ENCODE measurements at places on chromosomes 16 and 17. TPM values are rescaled to one million over a fixed set of nuclear protein-coding genes. Genes with fewer than 3 reads are reported as not detected.

DNA sequence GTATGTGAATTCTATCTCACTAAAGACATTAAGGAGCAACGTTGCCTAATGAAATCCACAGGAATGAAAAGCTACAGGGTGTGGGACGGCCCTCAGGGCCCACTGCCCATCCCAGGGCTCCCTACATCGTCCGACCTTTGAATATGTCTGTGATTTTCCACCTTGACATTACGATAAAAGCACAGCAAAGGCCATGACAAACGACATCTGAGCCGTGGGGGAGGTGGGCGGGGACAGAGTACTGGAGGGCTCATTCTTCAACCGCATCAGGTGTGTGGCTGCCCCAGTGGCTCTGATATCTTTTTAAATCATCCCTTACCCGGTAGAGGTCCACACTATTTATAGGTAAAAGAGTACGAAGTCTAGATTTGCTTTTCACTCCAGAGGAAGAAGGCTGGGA lies 35.1 kb downstream of the LMF1 start:
- H3K4me3 ChIP-seq, result peak overlapping the region; percentile 25
- DNase-seq, result no peak
- H3K36me3 ChIP-seq, result peaks cover 2% of the 10 kb centered on the region
- H3K27me3 ChIP-seq, result no peaks in the 10 kb centered on the region

DNA sequence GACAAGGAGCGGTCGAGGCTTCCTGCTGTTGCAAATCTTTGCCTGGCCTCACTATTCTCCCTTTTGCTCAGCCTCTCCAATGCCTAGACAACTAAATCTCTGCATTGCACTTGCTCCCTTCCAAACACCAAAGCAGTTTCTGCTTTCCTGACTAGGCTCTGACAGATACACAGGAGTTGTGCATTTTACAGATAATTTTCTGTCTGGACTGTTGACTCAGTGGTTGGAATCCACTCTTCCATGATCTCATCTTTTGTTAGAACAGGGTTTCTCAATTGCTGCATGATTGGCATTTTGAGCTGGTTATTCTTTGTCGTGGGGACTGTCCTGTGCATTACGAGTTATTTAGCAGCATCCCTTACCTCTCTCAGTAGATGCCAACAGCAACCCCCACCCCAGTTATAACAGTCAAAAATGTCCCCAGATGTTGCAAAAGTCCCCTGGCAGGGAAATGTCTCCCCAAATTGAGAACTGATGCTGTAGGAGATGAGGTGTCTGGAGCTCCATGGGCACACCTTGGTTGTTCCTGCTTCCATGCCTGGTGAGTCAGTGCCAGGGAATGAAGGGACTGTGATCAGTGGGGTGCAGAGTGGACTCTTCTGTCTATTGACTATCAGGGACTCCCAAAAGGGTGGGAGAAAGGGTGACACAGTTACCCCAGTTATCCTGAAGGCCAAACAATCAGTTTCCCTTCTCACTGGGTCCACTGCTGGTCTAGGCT lies 557.4 kb upstream of the PSMD7 start:
- no peak for DNase-seq
- no peak overlapping the region for H3K27ac ChIP-seq
- H3K36me3 ChIP-seq, result no peaks in the 10 kb centered on the region
- H3K4me3 ChIP-seq, result no peak overlapping the region
- H3K27me3 ChIP-seq, result no peaks in the 10 kb centered on the region
- H3K4me1 ChIP-seq, result no peaks in the 10 kb centered on the region

DNA sequence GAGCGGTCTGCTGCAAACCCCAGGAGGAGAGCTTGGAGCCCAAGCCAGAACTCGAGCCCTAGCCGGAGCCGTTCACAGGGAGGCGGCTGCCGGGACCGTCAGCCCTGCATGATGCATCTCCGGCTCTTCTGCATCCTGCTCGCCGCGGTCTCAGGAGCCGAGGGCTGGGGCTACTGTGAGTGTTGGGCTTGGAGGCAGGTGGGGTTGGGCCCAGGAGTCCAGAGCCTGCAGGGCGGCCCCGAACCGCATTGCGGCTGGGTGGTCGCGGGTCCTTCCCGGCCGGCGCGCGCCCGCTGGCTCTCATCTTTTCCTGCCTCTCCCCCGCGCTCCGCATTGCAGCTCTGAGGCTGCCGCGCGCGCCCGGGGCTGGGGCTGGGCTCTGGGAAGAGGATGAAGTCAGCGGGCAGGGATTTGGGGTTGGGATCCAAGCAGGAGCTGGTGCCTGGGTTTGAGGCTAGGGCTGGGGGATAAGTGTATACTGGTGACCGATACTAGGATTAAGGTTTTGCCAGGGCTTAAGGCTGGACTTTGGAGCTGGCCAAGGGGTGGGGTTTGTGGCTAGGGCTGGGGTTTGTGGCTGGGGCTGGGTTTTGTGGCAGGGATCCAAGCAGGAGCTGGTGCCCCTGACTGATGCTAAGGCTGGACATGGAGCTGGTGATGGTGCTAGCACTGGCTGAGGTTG lies 532 bp downstream of the CNTNAP1 start:
- peaks cover 5% of the 10 kb centered on the region for H3K36me3 ChIP-seq
- peaks cover 16% of the 10 kb centered on the region for H3K27me3 ChIP-seq
- no peak for DNase-seq
- H3K27ac ChIP-seq, result no peak overlapping the region
- peaks cover 40% of the 10 kb centered on the region for H3K4me1 ChIP-seq
- peak overlapping the region; percentile 90 for H3K4me3 ChIP-seq

DNA sequence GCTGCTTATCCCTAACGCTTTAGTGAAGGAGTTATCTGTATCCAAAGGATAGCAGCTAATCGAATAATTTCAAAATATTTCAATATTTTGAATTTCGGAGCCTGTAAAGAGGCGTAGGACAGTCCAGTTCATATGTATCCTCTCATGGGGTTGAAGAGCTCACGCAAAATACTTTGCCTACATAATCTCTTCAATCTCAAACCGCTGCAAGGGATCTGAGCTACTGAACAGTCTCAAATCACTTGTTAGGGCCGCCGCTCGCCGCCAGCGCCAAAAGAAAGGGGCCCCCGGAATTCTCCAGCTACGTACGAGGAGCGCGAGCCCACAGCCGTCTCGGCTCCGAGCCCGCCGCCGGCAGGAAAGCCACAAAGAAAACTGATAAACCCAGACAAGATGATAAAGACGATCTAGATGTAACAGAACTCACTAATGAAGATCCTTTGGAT lies 601 bp upstream of the RFWD3 start:
- H3K36me3 ChIP-seq, result peaks cover 2% of the 10 kb centered on the region
- peak overlapping the region; percentile 86 for H3K27ac ChIP-seq
- peak; percentile 22 for DNase-seq
- H3K27me3 ChIP-seq, result no peaks in the 10 kb centered on the region
- peak overlapping the region; percentile 95 for H3K4me3 ChIP-seq

- H3K27ac ChIP-seq, result no peak overlapping the region
- H3K4me1 ChIP-seq, result peaks cover 14% of the 10 kb centered on the region
- peak overlapping the region; percentile 39 for H3K4me3 ChIP-seq
- DNase-seq, result no peak
- no peaks in the 10 kb centered on the region for H3K27me3 ChIP-seq
Measured at GRCh38 chr17:81254955-81255717, 16.0 kb downstream of the NDUFAF8 start.

GRCh38 chr17:27295945-27296344 lies 2.0 kb downstream of the WSB1 start:
- H3K4me3 ChIP-seq, result peak overlapping the region; percentile 97
- H3K36me3 ChIP-seq, result no peaks in the 10 kb centered on the region
- H3K27ac ChIP-seq, result peak overlapping the region; percentile 99
- DNase-seq, result no peak

- H3K27ac ChIP-seq, result no peak overlapping the region
- no peak for DNase-seq
- H3K36me3 ChIP-seq, result no peaks in the 10 kb centered on the region
- H3K27me3 ChIP-seq, result peaks cover 31% of the 10 kb centered on the region
Measured at GRCh38 chr17:5661491-5662125, 77.3 kb upstream of the NLRP1 start.

DNA sequence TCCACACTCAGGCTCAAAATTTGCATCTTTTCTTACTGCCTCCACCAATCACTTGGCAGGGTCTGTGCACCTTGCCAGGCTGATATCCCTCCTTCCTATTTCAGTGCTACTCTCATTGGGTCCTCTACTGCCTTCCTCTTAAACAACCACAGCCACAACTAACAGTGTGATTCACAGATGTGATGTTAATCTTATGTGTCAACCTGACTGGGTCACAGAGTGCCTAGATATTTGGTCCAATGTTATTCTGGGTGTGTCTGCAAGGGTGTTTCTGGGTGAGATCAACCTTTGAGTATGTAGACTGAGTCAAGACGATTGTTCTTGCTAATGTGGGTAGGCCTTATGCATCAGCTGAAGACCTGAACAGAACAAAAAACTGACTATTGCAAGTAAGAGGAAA lies 51.3 kb upstream of the IRX6 start:
- H3K36me3 ChIP-seq, result no peaks in the 10 kb centered on the region
- H3K4me3 ChIP-seq, result no peak overlapping the region
- no peaks in the 10 kb centered on the region for H3K4me1 ChIP-seq
- H3K27ac ChIP-seq, result no peak overlapping the region

SLC16A6 gene
- total RNA-seq, result 6.4 TPM

KRTAP9-4 gene
- total RNA-seq, result not detected

KRTAP4-1 gene
- not detected for total RNA-seq

MGAT5B gene
- total RNA-seq, result 1.4 TPM

HSD3B7 gene
- total RNA-seq, result 0.21 TPM

All from T-helper 17 cell (primary cell).